A549 treated with DMSO at 1 μM for 4 hours (cell line): ENCODE measurements at places on chromosomes 3 and 15. TPM values are rescaled to one million over a fixed set of nuclear protein-coding genes. Genes with fewer than 3 reads are reported as not detected.

The NR2E3 gene
- 0.13 to 0.36 TPM (median 0.18 TPM) in 5 replicates for total RNA-seq

The DNASE1L3 gene
- 0.11 to 0.29 TPM (median 0.21 TPM) in 3 of 5 replicates, not detected in the others for total RNA-seq

The RBP2 gene
- total RNA-seq = not detected in 5 replicates

The EBLN2 gene
- 0.38 to 0.57 TPM (median 0.51 TPM) in 5 replicates for total RNA-seq

The AGBL1 gene
- not detected in 5 replicates for total RNA-seq

The GLDN gene
- total RNA-seq = 0.01 to 0.18 TPM (median 0.05 TPM) in 3 of 5 replicates, not detected in the others

The IL5RA gene
- not detected in 5 replicates for total RNA-seq

The NANOGP8 gene
- total RNA-seq = not detected in 5 replicates

The RUBCN gene
- 8.6 to 9.9 TPM (median 9.2 TPM) in 5 replicates for total RNA-seq

The CLSTN2 gene
- 0.03 to 0.13 TPM (median 0.05 TPM) in 4 of 5 replicates, not detected in the other for total RNA-seq

The ZNF662 gene
- total RNA-seq = not detected in 5 replicates

The CGNL1 gene
- 1.6 to 2.4 TPM (median 2.0 TPM) in 5 replicates for total RNA-seq

The TICRR gene
- 12.9 to 16.4 TPM (median 14.2 TPM) in 5 replicates for total RNA-seq

The ENTPD3 gene
- total RNA-seq = 0.05 TPM in 1 of 5 replicates, not detected in the others

The RPP25 gene
- total RNA-seq = 20.4 to 28.4 TPM (median 27.3 TPM) in 5 replicates

The ZNF445 gene
- total RNA-seq = 2.5 to 3.6 TPM (median 3.2 TPM) in 5 replicates

The ADPRH gene
- 2.9 to 3.4 TPM (median 3.0 TPM) in 5 replicates for total RNA-seq

The SHF gene
- total RNA-seq = 0.62 to 1.0 TPM (median 0.83 TPM) in 5 replicates

The SAMMSON gene
- total RNA-seq = not detected in 5 replicates

The DUOXA1 gene
- total RNA-seq = 0.08 to 0.18 TPM (median 0.17 TPM) in 5 replicates

The STXBP5L gene
- total RNA-seq = not detected in 5 replicates

The FGD5 gene
- 0.05 to 0.15 TPM (median 0.09 TPM) in 4 of 5 replicates, not detected in the other for total RNA-seq

The CD86 gene
- total RNA-seq = not detected in 5 replicates

The SLC9C1 gene
- not detected in 5 replicates for total RNA-seq

The TMEM44 gene
- 9.3 to 12.6 TPM (median 10.8 TPM) in 5 replicates for total RNA-seq

The MESP1 gene
- 2.7 to 8.0 TPM (median 6.3 TPM) in 5 replicates for total RNA-seq

The TMEM108 gene
- total RNA-seq = not detected in 5 replicates
